Stimulated activated naive CD4-positive, alpha-beta T cell treated with Interleukin-2 at 50 U/mL for 16 hours (primary cell): ENCODE measurements at places on chromosomes 16 and 17.

DNA sequence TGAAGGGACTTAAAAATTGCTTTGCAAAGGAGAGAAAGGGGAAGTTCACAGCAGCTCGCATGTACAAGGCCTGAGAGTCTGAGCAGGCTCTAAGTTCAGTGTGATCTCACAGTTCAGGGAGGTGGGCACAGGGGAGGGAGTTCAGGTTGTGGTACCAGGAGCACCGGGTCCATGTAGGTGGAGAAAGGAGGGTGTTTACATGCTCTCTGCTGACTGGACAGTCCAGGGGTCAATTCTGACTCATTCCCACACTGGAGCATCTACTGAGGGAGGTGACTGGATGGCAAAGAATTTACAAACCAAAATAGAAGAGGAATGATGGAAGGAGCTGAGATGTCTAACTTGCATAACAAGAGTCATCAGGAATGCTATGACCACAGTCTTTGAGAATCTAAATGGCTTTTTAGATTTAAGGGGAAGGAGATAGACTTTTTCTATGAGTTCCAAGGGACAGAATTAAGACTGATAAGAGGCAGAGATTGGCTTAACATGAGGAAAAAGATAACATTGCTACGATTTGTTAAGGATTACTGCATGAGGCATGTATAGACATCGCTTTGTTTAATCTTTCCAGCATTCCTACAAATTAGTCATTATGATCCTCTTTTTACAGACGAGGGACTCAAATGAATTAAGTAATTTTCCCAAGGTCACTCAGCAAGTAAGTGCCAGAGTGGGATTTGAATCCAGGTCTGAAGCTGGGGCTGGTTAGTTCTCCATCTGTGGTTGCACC lies 29.9 kb downstream of the MIS12 start:
- DNase-seq, result no peak

DNA sequence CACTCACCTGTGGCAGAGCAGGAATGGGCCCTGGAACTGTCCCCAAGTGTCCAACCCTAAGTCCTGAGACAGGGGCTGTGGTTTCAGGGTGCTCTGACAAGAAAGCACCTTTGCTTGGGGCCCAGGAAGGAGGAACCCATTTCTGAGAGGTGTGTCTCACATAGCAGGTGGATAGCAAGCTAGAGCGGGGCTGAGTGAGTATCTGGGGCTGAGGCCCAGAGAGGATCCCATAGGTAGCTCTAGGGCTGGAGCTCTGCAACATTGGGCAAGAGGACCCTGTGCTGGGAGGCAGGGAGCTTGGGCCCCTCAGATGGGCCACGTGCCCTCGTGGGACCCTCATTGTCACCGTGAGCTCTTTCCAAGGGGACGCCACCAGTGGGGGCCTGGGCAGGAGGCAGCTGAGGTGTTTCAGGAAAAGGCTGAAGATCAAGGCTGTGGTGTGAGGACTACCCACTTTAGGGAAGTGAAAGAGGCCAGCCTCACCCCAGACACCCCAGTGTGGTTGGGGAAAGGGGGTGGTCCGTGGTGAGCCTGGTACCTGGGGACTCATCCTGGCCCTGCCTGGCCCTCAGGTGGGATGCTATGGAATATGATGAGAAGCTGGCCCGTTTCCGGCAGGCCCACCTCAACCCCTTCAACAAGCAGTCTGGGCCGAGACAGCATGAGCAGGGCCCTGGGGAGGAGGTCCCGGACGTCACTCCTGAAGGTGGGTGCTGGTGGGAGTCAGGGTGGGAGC lies 5.3 kb downstream of the DEF8 start:
- no peak for DNase-seq

GRCh38 chr17:79089720-79090442 lies 15.3 kb downstream of the ENGASE start:
- DNase-seq, result no peak

- DNase-seq, result no peak
These were observed 31.7 kb upstream of the DHX40 start for GRCh38 chr17:59533694-59534093.
